ENCODE measurements at places on chromosomes 5 and 9.

GRCh38 chr5:118646917-118647316 is 341.4 kb downstream of the DTWD2 start:
- no peak for DNase-seq

- no peak for DNase-seq
Measured at GRCh38 chr5:87389296-87390034, 23.3 kb downstream of the CCNH start.

DNA sequence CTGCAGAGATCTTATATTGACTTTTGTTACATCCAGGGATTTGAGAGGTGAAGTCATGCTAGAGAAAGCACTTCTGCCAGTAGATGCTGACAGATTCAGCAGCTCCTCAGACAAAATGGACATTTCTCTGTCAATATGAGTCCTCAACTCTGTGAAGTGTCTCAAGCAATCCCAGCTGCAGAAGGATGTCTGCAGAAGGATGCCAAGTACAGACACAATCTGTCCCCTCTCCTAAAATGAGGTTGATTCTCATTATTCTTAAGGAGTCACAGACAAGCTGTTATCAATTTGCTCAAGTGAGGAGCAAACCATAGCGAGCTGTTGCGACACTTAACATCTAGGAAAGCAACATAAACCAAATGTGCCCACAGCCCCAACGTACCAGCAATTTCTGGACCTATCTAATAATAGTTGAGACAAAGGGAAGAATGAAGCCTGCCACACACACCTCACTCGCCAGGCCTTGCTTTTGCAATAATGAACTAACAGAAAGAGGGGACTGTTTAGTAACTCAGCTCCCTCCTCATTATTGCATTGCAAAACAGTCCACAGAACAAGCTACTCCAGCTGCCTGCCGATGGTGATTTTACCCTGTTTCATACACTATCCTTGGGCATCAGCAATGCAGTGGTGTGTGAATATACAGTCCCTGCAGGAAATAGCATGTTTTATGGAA is 364.2 kb upstream of the PDE4D start:
- no peak for DNase-seq

GRCh38 chr5:32369542-32370155 is 56.9 kb upstream of the MTMR12 start:
- no peak for DNase-seq

- DNase-seq: no peak
Measured at GRCh38 chr5:150000990-150001659, 586 bp downstream of the HMGXB3 start.

DNA sequence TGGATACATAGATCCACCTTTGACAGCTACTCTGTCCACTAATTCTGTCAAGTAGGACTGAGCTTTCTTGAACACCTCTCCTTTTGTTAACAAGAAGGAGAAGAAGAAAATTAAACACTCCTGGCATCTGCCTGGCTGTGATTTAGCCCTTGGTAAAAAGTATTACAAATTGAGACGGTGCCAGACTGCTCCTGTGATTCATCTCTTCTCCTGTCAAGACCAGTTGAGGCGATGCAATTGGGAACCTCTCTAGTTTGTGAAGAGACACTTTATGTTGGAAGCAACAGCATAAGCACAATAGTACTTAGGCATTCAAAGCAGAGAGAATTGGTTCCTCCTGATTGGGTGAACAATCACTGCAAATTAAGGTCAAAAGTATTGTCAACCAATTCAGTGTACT is 72.7 kb downstream of the GHR start:
- no peak for DNase-seq

- no peak for DNase-seq
Measured at GRCh38 chr5:131952301-131952857, 6.9 kb upstream of the MEIKIN start.

DNA sequence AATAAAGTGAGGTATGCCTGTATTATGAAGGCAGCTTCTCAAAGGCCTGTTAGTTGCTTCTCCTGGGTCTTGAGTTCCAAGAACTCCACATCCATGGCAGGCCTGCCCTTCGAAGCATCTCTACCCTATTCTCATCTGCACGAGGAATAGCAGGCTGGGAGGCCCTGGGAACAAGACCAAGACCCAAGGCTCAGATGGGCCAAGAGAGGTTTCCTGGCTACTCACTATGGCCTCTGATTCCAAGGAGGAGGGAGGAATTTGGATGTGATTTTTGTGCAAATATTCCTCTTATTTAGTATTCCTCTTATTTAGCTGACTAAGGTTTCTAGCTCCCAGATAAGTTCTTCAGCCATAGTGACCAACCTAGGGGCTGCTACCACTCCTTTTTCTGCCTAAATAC is 151.3 kb downstream of the SAXO1 start:
- no peak for DNase-seq

- DNase-seq: no peak
Measured at GRCh38 chr5:42887575-42887974, 75.9 kb upstream of the SELENOP start.

DNA sequence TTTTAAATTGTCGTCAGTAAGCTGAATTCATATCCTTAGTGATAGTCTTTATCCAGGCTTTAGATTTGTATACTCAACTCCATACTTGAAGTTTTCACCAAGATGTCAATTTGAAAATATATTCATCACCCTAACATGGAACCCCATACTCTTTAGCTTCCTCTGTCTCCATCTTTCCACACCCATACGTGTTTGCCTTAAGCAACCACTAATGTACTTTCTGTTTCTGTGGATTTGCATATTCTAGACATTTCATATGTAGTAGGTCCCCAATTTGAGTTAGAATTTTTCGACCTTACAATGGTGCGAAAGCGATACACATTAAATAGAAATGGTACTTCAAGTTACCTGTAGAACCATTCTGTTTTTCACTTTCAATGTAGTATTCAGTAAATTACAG is 65.2 kb downstream of the NSD1 start:
- DNase-seq: no peak

DNA sequence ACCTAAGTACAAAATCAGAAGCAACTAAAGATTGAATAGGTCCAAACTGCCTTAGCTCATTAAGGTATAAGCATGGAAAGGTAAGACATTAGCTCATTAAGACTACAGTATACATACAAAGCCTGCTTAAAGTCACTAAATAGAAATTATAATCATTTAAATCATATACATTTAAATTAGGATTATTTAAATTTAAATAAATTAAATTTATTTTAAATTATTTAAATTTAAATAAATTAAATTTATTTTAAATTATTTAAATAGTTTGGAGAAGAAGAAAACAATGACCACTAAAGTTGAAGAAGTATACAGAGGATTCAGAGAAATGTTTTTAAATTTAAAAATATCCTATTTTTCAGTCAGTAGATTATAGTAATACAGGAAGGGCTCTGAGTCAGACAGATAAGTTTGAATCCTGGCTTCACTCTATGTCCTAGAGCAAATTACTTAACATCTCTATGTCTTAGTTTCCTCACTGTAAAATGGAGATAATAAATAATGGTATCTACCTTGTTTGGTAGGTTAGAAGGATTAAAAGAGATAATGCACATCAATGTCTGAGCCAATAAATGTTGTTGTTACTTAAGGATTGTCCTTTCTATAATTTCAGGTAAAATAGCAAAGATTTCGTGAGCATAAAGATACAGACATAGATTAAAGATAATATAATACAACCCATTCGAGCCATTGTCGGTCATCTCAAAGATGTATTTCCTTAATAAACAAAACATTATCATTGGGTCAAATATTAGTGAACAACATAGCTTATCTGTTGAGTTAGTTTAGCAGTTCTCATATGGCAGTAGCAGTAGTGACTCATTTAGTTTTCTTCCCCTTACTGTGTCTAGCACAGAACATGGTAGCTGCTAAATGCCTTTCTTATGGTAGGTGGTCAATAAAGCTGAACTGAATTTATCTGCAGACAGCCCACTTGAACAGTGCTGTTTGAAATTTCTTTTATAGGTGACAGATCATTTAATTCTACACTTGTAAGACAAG is 100.6 kb downstream of the KIAA0825 start:
- DNase-seq: no peak

DNA sequence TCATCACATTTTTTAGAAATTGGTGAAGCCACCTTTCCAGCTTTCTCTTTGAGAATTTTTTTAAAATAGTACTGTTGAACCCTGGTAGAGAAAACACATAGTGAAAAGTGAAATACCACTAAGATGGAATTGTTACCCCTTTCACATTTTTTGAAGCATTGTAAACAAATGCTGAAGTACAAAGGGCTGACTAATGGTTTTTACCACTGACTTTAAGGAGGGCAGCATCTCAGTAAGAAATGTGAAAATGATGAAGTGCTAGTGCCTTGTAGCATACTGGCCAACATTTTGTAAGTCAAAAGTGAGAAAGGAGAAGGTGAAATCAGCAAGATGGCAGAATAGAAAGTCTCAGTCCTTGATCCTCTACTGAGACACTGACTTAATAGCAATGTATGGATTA is 320.6 kb downstream of the PJA2 start:
- no peak for DNase-seq
